ENCODE measurements at places on chromosomes 7 and 10.

- no peak for DNase-seq
Observed at GRCh38 chr7:158443014-158443687, 144.5 kb downstream of the PTPRN2 start.

GRCh38 chr7:137142376-137142775, 201.2 kb downstream of the PTN start:
- no peak for DNase-seq

DNA sequence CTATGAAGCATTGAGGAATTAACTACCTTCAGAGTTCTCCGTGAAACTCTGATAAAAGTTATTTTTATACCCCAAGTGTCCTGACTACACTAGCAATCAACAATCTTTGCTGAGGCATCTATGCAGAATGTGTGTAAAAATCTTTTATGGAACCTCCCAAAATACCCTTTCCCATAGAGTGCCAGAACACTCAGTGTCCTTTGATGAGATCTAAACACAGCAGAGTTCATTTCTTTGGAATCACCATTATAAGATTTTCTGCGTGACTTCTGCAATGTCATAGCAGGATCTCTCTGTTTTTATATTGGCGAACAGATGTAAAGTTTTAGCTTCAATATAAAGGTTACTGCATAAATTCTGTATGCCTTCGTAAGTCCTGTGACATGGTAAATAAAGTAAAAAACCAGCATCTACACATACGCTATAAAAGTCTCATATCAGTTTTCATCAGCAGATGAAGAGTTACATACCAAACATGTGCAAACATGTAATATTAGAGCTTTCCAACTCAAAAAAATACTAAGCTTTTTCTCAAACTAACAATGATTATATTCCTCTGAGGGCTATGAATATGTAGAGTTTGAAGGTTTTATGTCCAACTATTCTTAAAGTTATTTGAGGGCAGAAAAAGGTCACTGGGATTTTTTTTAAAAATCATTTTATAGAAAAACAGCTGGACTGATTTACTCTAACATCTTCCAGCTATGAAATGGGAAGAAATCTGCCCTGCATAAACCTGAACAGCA, 67.2 kb downstream of the SKIDA1 start:
- DNase-seq: no peak

DNA sequence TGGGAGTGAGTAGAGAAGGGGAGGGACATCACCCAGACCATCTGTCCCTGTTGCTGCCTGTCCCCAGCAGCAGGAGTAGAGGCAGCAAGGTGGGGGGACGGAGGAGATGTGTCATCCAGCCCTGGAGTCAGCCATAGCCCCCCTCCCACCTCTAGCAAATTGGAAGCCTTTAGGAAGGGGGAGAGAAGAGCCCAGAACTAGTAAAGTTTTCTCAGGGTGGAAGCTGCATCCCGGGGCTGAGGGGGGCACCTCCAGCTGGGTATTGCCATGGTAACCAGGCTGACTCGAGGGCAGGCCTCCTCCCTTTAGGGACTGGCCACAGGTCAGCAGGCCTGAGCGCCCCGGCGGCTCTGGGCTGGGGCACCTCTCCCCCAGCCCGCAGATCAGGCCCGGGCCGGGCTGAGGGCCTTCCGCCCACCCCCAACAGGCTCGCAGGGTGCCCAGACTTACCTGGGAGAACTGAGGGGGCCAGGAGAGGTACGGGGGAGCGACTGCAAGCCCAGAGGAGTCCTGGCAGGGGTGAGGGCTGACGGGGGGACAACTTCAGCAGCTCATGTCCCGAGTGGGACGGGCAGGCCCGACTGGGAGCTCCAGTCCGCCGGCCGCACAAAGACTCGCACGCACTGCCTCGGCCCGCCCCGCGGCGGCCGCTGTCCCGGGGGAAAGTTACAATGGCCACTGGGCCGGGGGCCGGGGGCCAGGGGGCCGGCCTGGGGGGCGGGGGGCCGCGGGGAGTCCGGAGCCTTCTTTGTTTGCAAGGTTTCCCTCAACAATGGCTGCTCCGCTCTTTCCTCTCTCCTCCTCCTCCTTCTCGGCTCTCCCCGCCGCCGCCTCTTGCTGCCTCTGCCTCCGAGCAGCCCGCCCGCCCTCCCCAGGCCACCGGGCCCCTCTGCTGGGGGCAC, 6.0 kb downstream of the LDB1 start:
- DNase-seq: no peak

All from NCI-H1105 treated with DMSO at 0.1 percent for 48 hours (cell line).